NCI-H526 (cell line): ENCODE measurements at places on chromosomes 3 and 15.
A peak's percentile ranks its signal among the peaks of the same experiment; 100 is the strongest.

DNA sequence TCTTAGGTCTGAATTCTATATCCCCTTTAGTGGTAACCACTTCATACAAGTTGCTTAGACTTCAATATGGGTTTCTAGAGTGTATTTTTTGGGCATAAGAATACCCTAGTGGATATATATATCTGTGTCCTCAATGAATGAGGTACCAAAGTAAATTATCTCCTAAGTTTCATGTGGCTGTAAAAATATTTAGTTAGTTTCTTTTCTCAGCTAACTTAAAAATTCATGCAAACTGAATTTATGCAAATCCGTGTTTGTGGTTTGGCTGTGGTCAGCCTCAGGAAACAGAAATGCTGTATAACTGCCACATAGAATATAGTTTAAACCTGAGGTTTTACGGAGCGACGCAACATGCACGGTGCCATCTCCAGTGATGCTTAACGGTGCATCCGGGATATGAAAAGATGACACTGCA is 80.3 kb downstream of the PEX5L start:
- DNase-seq: peak; percentile 95

- DNase-seq: no peak
These were observed 53.7 kb downstream of the TGFBR2 start for GRCh38 chr3:30660136-30660535.

DNA sequence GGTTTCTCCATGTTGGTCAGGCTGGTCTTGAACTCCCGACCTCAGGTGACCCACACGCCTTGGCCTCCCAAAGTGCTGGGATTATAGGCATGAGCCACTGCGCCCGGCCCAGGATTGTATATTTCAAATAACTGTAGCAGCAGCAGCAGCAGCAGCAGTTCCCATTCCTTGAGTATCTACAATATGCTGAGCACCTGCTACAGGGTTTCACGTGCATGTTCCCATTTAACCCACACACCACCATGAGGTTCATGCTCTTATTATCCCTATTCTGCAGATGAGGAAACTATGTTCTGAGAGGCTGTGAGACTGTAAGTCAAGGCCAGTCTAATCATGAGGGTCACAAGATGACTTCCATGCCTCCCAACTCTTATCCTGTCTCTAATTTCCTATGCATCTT is 30.9 kb upstream of the FOXP1 start:
- no peak for DNase-seq

GRCh38 chr3:41126961-41127360 is 72.3 kb upstream of the CTNNB1 start:
- no peak for DNase-seq

DNA sequence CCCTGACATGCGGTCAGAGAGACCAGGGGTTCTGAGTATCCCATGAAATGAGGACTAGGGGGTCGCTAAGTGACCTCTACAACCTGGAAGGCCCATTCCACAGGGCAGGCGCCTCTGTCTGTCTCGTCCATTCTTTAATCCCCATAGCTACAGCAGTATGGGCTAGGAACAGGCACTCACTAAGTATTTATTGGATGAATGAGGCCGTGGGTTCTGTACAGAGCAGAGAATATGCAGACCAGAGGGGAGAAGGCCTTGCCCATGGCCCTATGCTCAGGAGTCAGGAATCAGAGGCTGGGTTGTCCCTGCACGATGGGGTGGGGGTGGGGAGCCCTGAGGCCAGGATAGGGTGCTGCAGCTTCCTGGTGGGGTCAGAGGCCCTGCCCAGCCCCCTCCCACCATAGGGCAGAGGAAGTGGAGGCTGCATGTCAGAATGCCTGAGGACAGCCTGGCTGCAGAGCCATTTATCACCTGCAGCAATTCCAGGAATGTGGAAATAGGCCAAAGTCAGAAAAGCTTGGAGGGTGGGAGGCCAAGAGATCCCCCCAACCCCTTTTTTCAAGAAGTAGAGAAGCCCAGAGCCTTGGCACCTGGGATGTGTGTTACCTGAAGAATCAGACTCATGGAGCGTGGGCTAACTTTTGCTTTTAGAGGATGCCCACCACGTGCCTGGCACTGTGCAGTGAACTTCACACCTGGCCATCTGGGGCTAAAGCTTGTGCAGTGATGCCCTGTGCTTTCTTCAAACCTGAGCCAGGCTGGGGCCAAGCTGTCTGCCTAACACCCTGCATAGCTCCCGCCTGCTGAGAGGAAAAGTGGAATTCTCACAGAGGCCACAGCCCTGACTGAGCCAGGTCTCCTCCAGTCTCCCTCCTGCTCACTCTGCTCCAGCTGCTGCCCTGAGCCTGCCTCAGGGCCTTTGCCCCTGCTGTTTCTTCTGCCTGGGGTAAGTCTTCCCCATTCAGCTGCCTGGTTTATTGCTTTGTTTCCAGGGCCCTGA is 109.4 kb downstream of the WNT7A start:
- no peak for DNase-seq
